ENCODE measurements at places on chromosomes 6 and 20.

- no peak for DNase-seq
These were observed 128.5 kb upstream of the CDYL start for GRCh38 chr6:4647414-4648365.

DNA sequence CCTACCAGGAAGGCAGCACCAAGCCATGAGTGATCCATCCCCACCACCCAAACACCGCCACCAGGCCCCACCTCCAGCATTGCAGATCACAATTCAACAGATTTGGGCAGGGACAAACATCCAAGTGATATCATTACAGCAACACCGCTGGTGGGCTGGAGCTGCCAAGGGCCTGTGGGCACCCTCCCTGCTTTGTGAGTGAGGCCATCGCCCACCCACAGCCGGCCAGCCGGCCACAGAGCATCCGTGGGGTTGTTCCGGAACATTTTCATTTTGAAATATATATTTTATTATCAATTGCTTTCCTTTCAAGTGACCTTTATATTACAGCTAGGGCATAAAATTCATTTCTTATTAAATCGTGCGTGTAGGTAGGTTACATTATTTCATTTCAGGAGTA lies 286.0 kb upstream of the CDH4 start:
- DNase-seq, result no peak

GRCh38 chr6:75481936-75482593 lies 11.5 kb downstream of the FILIP1 start:
- no peak for DNase-seq

DNA sequence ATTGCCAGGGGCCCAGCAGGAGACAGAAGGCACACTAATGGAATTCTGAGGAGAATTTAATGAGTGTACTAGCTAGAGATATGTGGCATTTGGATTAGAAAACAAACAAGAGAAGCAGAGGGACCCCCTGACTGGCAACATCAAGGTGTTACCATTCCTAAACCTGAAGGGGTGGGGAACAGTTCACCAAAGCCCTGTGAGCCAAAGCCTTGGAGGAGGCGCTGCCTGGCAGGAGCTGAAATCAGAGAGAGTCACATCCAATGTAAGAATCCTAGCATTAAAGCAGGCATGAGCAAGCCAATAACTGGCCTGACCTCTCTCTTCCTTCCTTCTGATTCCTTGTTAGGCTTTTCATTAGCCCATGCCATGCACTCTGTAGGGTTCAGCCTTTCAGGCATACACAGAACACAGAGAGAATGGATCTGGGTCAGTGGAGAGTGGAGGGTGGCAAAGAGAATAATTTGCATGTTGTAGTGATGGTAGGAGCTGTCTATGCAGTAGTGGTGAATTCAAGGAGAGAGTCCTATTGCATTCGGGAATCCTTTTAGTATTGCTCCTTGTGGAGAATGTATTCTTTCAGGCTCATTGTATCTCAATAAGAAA lies 367.2 kb upstream of the MAN1A1 start:
- DNase-seq, result no peak

GRCh38 chr20:17565169-17565845 lies 4.6 kb upstream of the DSTN start:
- DNase-seq, result no peak

DNA sequence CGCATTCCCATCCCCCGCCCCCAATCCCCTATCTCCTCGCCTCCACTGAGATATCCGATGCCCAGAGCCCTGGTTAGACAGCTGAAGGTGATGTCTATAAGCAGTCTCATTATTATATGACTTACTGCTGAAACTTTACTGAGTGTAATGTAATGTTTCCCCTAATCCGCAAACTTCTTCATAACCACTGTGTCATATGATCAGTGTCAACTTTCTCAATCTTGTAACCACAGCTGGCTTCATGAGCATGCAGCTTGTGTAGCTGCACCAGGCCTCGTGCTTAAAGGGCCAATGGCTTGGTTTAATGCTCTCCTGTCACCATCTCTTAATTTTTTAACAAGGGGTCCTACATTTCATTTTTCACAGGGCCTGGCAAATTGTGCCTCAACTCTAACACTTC lies 8.1 kb downstream of the ASIP start:
- no peak for DNase-seq

GRCh38 chr6:129490521-129491255 lies 219.3 kb downstream of the ARHGAP18 start:
- DNase-seq, result peak; percentile 42

DNA sequence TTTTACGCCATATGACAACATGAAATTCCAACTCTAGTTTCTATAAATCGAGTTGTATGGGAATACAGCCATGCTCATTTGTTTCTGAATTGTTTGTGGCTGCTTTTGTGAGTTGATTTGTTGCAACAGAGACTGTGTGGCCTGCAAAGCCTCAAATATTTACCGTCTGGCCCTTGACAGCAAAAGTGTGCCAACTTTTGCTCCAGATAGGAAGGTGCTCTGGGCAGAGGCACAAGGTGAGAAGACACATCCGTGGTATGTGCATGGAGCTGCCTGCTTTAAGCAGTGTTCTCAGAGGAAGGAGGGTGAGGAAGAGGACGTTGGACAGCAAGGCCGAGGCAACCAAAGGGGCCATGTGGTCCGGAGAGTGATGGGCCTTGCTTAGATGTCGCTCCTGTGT lies 57.4 kb downstream of the IYD start:
- DNase-seq, result no peak

DNA sequence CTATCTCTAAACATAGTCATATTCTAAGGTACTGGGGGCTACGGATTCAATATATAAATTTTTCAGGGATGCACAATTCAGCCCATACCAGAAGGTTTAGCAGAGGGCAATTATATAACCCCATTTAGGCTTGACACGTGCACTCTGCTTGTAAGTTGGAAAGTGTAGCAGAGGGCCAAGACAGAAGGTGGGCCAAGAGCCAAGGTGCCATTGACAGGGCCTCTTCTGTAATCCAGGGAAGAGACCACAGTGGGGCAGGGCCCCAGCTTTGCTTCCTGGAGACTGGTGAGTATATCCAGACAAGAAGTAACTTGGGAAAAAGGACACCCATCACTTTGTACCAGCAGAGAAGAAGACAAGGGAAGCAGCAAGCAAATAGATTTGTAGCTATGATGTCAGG lies 672.4 kb upstream of the MARCKS start:
- no peak for DNase-seq

DNA sequence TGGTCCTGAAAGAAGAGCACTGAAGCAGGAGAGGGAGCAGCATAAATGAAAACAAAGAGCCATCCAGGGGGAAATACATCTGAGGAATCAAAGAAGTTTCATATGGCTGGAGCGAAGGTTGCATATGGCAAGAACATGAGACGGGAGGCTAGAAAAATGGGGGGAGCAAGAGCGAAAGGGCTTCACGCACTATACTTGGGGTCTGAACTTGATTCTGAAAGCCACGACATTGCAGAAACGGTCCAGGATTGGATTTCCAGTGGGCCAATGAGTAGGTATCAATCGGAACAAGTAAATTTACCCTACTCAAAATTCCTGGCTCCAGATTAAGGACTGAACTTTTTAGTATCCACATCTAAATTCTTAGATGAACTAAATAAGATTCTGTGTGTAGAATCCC lies 47.9 kb downstream of the B4GALT5 start:
- no peak for DNase-seq

GRCh38 chr20:42639140-42639539 lies 550.6 kb downstream of the PTPRT start:
- DNase-seq, result no peak

DNA sequence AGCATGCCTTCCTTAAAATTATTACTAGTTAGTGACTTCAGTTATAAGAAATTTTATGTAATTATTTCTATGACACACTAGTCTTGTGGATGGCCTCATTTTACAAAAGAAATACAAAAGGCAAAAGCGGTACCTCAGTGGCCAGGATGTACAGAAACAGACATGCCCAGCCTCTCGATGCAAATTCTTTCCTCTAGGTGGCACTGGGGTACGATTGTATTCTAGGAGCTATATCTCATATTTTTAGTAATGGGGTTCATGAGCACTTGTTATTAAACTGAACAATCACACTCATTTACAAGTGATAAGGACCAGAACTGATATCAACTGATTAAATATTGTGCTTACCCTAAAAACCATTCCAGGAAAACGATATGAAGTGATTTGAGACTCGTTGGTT lies 59.8 kb downstream of the SOD2 start:
- no peak for DNase-seq

- DNase-seq, result no peak
These were observed 66.4 kb upstream of the DUSP22 start for GRCh38 chr6:225907-226306.

Data from activated CD8-positive, alpha-beta memory T cell treated with anti-CD3 and anti-CD28 coated beads for 4 hours (primary cell).